Immature natural killer cell (primary cell): ENCODE measurements at places on chromosomes 13 and 19. TPM values are rescaled to one million over a fixed set of nuclear protein-coding genes. Genes with fewer than 3 reads are reported as not detected.

Gene SYNGR4
- not detected for polyA plus RNA-seq

Gene ERICH6B
- not detected for polyA plus RNA-seq

Gene OR7D2
- polyA plus RNA-seq, result not detected

Gene NCCRP1
- not detected for polyA plus RNA-seq

DNA sequence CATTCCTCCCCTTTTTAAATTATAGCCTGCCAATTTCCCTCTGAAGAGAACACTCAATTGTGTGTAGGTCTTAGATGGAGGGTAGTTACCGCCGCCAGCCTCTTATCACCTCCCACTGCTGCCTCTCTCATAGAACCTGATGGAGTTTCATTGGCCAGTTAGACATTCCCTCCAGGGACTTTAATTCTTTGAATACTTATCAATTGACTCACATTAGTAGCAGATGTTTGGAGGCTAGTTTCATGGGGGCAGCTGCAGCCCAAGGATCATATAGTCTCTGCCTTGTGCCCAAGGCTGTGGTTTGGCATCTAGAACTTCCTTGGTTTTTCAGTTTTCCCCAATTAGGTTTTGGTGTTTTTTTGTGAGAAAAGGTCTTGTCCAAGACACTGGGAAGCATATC is 318.9 kb upstream of the HTR2A start:
- no peak overlapping the region for H3K4me3 ChIP-seq
- no peaks in the 10 kb centered on the region for H3K4me1 ChIP-seq
- H3K27me3 ChIP-seq, result peaks cover 3% of the 10 kb centered on the region
- DNase-seq, result no peak
- H3K36me3 ChIP-seq, result no peaks in the 10 kb centered on the region
- H3K27ac ChIP-seq, result no peak overlapping the region

DNA sequence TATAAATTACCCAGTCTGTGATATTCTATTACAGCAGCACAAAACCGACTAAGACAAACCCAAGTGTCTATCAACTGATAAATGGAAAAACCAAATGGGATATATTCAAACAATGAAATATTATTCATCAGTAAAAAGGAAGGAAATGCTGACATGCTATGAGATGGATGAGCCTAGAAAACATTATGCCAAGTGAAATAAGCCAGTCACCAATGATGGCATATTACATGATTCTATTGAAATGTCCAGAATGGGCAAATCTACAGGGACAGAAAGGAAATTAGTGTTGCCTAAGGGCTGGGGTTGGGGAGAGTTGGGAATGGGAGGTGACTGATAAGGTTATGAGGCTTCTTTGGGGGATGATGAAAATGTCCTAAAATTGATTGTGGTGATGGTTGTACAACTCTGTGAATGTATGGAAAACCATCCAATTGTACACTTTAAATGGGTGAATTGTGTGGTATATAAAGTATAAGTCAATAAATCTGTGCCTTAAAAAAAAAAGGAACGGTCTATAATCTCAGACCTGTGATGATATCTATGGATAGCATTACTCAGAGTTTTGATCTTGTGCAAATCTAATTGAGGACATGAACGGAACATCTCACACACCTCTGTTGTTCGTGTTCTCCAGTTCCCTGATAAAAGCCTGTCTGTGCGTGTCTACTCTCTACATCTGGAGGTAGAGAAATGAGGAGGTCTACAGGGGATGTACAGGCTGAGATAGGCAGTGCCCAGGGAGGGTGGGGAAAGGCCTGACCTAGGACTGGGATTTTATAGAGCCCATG is 49.0 kb downstream of the TNFRSF19 start:
- peaks cover 8% of the 10 kb centered on the region for H3K4me1 ChIP-seq
- H3K36me3 ChIP-seq, result no peaks in the 10 kb centered on the region
- H3K27ac ChIP-seq, result no peak overlapping the region

GRCh38 chr13:48678316-48678715 is 24.6 kb downstream of the CYSLTR2 start:
- peak overlapping the region; percentile 8 for H3K27ac ChIP-seq
- H3K27me3 ChIP-seq, result peaks cover 5% of the 10 kb centered on the region
- no peak for DNase-seq
- no peak overlapping the region for H3K4me3 ChIP-seq

- H3K27ac ChIP-seq, result no peak overlapping the region
- H3K27me3 ChIP-seq, result peaks cover 3% of the 10 kb centered on the region
- H3K4me1 ChIP-seq, result no peaks in the 10 kb centered on the region
Measured at GRCh38 chr13:43200307-43200706, 176.9 kb downstream of the DNAJC15 start.

DNA sequence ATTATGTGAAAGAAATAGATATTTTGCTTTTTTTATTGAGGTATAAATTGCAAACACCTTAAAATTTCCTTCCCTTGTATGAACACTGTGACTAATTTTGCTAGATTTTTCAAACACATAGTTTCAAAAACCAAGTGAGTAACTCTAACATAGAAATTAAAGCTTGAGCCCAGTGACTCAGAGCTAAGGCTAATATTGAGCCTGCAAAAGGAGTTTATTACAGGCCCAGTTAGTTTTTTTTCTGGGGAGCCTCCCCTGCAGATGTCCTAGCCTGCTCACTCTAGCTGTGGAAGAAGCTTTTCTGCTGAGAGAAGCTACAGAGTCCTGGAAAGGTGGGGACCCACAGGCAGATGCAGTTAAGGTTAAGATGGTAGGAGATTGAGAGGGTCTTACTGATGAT is 3.4 kb downstream of the ZNF430 start:
- no peak for DNase-seq
- no peak overlapping the region for H3K27ac ChIP-seq
- H3K4me1 ChIP-seq, result peaks cover 89% of the 10 kb centered on the region
- H3K4me3 ChIP-seq, result no peak overlapping the region
- H3K27me3 ChIP-seq, result peaks cover 15% of the 10 kb centered on the region
